ENCODE measurements at places on chromosomes 7 and 10.
A peak's percentile ranks its signal among the peaks of the same experiment; 100 is the strongest.

DNA sequence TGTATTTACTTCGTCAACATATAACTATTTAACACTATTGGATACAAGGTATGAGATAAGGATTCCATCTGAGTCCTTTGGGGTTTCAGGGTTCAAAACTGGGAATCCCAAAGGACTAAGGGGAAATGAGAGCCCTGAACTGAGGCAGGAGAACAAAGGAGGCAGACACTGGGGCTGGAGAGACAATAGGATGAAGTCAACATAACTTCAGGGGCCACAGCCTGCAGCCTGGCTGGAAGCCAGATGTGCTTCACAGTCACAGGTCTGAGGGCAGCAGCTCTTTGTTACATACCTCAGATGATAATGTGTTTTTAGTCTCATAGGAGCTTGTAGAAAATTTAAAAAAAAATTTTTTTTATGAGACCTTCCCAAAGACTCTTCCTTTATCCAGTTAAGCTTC, 73.3 kb downstream of the NRF1 start:
- no peaks in the 10 kb centered on the region for H3K36me3 ChIP-seq
- no peak overlapping the region for H3K27ac ChIP-seq
- no peaks in the 10 kb centered on the region for H3K4me1 ChIP-seq
- peak; percentile 46 for DNase-seq

DNA sequence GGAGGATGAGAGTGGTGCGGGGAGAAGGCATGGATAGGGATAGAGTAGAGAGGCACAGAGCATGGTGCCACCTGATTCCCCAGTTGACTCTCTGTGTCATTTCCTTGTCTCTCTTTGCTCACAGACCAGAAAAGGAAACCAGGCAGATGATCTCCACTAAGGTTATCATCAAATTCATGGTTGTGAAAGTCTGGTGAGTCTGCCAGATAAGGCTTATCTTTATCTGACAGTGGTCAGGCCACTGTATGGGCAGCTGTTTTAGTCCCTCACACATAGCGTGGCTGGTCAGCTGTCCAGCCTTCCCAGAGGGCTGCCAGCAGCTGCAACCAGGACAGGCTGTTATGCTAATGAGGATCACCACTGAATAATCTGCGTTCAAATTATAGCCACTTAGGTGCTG, 99.0 kb downstream of the ADRA2A start:
- no peaks in the 10 kb centered on the region for H3K27me3 ChIP-seq
- H3K4me1 ChIP-seq: no peaks in the 10 kb centered on the region
- no peak overlapping the region for H3K4me3 ChIP-seq
- no peaks in the 10 kb centered on the region for H3K36me3 ChIP-seq
- peak; percentile 70 for DNase-seq

DNA sequence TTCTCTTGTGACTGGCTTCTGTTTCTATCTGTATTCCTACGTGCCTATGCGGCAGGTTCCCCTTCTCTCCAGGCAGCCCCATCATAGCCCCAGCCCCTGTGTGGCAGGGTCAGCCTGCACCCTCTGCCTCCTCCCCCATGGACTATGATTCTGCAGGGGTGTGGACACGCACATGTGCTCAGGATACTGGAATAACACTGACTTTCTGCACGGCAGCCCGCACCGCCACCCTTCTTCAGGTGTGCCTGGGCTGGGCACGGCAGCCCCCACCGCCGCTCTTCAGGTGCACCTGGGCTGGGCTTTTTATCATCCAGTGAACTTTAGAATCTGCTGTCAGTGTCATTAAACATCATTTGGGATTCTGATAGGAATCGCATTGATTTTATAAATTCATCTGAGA, 202.6 kb upstream of the PPP2R2D start:
- H3K27ac ChIP-seq: no peak overlapping the region
- H3K27me3 ChIP-seq: no peaks in the 10 kb centered on the region
- no peak for DNase-seq

GRCh38 chr7:117273814-117274225, 49.0 kb downstream of the WNT2 start:
- no peaks in the 10 kb centered on the region for H3K36me3 ChIP-seq
- no peak overlapping the region for H3K27ac ChIP-seq
- no peaks in the 10 kb centered on the region for H3K4me1 ChIP-seq
- no peaks in the 10 kb centered on the region for H3K27me3 ChIP-seq
- DNase-seq: no peak
- no peak overlapping the region for H3K4me3 ChIP-seq

DNA sequence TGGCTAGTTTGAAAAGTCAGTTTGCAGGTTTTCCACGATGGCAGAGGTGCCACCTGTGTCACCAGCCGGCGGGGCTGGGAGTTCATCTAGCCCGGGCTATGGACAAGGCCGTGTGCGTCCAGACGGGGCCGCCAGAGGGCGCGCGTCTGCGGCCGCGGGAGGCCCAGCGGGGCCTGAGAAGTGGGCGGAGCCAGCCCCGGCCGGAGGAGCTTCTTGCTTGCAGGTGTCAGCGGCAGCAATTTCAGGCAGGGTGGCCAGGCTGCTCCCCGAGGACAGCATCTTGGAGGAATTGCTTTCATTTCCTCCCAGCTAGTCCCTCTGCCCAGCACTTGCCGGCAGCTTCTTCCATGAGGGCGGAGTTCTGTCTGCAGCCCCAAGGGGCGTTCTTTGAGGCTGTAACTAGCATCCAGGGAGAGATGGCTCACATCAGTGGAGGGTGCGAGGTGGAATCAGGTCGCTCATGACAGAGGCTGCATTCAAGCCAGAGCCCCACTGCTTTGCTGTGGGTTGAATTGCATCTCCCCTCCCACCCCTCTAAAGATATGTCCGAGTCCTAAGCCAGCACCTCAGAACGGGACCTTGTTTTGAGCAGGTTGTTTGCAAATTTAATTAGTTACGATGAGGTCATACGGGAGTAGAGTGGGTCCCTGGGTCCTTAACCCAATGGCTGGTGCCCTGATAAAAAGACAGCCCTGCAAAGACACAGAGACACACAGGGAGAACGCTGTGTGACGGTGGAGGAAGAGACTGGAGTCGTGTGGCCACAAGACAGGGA, 85.9 kb upstream of the MKI67 start:
- no peak overlapping the region for H3K27ac ChIP-seq
- H3K36me3 ChIP-seq: no peaks in the 10 kb centered on the region
- no peaks in the 10 kb centered on the region for H3K27me3 ChIP-seq
- DNase-seq: peak; percentile 87
- H3K4me1 ChIP-seq: no peaks in the 10 kb centered on the region

GRCh38 chr10:21449288-21449966, 76.1 kb downstream of the SKIDA1 start:
- no peaks in the 10 kb centered on the region for H3K27me3 ChIP-seq
- no peak overlapping the region for H3K4me3 ChIP-seq
- H3K27ac ChIP-seq: no peak overlapping the region
- DNase-seq: peak; percentile 32
- H3K4me1 ChIP-seq: no peaks in the 10 kb centered on the region

DNA sequence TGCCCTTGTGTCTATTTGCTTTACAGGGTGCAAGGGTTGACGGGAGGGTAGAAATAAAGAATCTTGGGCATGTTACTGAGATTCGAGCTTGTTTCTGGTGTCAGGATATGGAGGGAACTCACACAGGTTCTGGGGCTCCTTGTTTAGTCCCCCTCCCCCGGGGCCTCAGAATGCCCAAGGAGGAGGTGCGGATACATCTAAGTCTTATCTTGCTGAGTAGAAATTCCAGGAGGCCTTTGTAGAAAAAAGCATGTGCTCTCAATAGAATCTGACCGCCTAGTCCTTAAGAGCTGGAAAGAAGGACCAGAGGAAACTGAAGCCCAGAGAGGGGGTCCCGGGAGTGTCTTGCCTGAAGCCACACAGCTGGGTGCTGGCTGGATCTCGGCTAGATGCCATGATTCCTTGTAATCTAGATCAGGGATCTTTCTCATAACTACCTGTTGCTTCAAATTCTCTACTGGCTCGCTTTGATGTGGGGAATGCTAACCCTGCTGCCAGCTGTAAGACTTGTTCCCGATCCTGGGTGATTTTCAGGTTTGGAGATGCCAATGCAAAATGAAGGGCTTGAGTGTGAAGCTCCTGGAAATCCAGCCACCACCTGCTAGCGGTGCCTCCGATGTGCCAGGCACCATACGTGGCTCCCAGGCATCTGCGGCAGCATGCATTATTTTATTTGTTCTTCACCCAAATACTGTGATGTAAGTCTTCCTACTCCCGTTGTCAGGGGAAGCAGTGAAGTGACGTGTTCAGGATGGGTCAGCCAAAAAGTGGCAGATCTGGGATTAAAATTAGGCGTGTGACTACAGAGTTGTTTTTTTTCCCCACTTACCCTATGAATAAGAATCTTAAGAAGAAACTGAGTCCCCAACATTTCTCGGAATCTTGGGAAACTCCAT, 226.0 kb downstream of the TCF7L2 start:
- no peaks in the 10 kb centered on the region for H3K27me3 ChIP-seq
- no peaks in the 10 kb centered on the region for H3K4me1 ChIP-seq
- H3K27ac ChIP-seq: no peak overlapping the region
- H3K4me3 ChIP-seq: no peak overlapping the region

- no peak overlapping the region for H3K27ac ChIP-seq
- DNase-seq: peak; percentile 31
- H3K4me3 ChIP-seq: no peak overlapping the region
- no peaks in the 10 kb centered on the region for H3K27me3 ChIP-seq
- H3K4me1 ChIP-seq: no peaks in the 10 kb centered on the region
- H3K36me3 ChIP-seq: no peaks in the 10 kb centered on the region
Measured at GRCh38 chr10:106741006-106741530, 423.4 kb downstream of the SORCS1 start.

DNA sequence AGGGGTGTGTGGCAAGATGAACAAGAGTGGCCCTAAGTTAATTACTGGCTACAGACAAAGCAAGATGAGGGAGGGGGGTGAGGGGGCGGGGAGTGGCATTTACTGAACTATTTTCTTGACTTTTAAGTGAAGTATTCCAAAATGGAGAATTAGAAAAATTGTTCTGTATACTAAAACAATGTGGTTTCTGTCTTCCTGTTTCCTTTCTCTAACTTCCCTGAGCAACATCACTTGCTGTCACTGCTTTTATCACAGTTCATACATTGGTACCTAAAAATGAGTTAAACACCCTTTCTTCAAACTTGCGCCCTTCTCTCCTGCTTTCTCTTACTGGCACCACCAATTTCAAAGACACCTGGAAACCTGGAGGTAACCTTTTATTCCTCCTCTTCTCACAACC, 21.6 kb downstream of the PDZD8 start:
- no peak overlapping the region for H3K4me3 ChIP-seq
- H3K4me1 ChIP-seq: no peaks in the 10 kb centered on the region
- no peak for DNase-seq
- H3K27ac ChIP-seq: no peak overlapping the region
- no peaks in the 10 kb centered on the region for H3K27me3 ChIP-seq
- no peaks in the 10 kb centered on the region for H3K36me3 ChIP-seq

GRCh38 chr10:99647601-99648151, 11.6 kb upstream of the ENTPD7 start:
- H3K27ac ChIP-seq: no peak overlapping the region
- DNase-seq: no peak
- H3K4me1 ChIP-seq: no peaks in the 10 kb centered on the region

- no peak overlapping the region for H3K4me3 ChIP-seq
- no peaks in the 10 kb centered on the region for H3K36me3 ChIP-seq
- H3K27me3 ChIP-seq: no peaks in the 10 kb centered on the region
- DNase-seq: no peak
- peaks cover 2% of the 10 kb centered on the region for H3K4me1 ChIP-seq
Measured at GRCh38 chr10:26527018-26527417, 88.9 kb downstream of the APBB1IP start.

All from mesendoderm (in vitro differentiated cells).